Cerebellar nuclear complex (tissue), 1 donor: ENCODE measurements at places on chromosomes 11 and 22.
A peak's percentile ranks its signal among the peaks of the same experiment; 100 is the strongest.

DNA sequence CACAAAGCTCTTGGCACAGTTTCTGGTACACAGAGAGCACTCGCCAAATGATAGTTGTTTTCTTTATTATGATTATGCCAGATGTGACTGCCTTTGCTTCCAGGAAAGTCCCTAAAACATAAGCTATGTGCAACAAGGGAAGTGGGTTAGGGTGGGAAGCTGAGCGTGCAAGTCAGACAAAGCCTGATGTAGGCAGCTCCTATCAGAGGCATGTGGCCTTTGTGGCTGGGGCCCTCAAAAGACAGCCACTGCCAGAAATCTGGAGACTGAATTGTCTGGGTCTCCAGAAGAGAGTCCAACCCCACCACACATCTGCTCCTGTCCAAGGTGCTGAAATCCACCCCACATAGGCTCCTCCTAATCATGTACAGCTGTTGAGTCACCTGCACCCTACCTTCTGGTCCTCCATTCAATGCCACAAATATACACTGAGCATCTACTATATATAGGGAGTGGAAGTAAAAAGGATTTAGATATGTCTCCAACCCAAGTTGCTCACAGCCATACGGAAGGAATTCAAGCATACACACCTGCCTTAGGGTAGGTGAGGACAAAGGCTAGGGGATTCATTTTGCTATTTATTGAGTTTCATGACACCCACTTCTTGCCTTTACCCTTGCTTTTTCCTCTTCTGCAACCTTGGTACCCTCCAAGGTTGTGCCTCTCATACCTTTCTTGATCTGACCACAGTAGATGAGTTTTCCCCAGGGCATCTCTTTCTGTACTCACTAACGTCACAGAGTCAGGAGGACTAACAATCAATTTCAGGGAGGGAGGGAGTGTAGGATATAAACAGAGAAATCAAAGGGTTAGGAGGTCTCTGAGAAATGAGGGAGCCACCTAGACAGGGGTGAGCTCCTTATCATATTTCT is 12.4 kb downstream of the SEC14L3 start:
- DNase-seq: no peak

DNA sequence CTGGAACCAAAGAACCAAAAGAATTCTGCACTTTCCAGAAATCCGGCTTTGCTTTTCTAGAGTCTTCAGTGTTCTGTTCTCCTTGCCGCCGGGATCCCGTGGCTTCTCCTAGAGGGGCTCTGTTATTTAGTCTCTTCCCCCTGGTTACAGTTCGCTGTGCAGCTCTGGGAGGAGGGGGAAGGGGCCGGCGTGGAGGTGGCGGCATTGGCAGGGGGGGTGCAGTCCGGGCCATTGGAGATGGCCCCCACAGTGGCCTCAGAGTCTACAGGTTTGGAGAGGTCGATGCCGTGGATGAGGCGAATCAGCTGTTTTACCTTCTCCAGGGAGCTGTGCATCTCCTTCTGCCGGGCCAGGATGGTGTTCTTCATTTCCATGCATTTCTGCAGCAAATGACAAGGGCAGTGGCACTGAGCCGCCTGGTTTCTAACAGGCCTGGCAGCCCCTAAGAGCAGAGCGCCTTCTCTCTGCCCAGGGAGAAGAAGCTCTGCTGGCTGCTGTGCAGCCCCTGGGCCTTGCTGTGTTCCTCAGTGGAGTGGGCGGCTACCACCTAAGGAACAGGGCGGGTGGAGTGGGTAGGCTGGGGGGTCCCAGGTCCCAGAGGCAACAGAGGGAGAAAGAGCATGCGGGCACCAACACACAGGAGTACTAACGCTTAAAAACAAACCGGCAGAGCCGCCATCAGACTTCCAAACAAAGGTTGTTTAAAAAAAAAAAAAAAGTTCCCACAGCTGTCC is 11.6 kb downstream of the LARGE2 start:
- no peak for DNase-seq

DNA sequence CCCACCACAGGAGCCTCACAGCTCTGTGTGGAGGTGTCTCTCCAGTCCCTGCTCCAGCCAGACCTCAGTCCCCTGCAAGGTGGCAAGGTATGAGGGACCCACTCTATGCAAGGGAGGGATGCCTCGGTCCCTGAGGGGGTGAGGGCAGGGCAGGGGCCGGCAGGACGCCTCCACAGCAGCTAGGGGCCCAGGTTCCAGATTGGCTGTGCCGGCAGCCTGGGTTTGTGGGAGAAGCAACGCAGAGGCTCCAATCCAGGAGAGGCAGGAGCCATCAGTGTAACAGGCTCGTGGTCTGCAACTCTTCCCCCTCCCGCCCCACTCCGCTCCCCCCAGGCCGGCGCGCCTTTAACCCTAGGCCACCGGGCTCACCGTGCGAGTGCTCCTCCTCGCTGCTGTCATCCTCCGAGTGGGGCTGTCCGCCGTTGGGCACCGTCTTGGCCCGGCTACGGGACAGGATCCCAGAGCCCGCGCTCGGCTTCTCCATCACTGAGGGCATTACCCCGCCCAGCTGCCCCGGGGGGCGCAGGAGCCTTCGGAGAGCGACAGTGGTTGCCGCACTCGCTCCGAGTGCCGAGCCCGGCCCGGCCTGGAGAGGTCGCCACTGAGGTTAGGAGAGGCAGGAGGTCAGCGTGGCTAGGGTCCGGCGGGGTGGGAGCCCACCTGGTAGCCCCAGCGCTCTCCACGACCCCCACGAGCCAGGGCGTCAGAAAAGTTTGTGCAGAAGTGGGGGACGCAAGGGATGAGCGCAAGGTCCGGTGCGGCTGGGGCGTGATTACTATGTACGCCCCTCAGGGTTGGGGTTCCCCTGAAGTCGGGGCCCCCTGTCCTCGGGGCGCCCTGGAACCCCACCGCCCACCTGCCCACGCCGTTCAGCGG is 765 bp downstream of the RCOR2 start:
- DNase-seq: no peak

DNA sequence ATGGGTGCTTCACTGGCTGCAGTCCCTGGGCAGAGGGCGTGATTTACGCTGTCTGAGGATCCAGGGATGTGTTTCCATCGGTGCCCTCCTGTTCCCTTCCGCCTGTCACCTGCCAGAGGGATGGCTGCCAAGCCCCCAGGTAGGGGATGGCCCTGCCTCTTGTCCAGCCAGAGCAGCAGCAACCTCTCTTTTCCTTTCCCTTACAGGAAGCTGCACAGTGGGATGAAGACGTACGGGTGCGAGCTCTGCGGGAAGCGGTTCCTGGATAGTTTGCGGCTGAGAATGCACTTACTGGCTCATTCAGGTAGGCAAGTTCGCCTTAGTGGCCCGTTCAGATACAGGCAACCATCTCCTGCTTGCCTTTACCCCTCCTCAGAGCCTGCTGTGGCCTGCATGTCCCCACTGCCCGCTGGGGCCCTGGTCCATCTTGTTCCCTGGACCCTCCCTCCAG is 96.6 kb downstream of the ZBTB16 start:
- no peak for DNase-seq

DNA sequence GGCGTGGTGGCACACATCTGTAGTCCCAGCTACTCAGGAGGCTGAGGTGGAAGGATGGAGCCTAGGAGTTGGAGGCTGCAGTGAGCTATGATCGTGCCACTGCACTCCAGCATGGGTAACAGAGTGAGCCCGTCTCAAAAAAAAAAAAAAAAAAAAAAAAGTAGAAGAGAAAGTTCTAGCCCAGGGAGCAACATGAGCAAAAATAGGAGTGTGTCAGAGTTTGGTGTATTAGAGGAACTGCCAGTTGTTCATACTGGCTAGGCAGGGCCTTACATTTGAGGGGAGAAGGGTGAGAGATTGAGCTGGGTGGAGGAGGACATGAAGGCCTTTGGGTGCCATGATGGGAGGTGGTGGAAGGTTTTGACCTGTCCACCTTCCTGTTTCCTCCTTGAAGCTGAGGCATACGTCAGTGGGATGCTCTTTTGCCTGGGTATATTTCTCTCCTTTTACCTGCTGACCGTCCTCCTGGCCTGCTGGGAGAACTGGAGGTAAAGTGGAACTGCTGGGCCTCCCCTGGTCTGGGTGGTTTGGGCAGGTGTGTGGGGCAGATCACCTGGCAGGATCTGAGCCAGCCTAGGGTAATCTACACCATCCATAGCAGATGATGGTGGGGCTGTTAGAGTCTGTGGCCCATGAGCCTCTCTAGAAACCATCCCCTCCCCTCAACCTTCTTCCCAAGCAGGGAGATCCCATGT is 7.3 kb downstream of the SIDT2 start:
- DNase-seq: no peak

DNA sequence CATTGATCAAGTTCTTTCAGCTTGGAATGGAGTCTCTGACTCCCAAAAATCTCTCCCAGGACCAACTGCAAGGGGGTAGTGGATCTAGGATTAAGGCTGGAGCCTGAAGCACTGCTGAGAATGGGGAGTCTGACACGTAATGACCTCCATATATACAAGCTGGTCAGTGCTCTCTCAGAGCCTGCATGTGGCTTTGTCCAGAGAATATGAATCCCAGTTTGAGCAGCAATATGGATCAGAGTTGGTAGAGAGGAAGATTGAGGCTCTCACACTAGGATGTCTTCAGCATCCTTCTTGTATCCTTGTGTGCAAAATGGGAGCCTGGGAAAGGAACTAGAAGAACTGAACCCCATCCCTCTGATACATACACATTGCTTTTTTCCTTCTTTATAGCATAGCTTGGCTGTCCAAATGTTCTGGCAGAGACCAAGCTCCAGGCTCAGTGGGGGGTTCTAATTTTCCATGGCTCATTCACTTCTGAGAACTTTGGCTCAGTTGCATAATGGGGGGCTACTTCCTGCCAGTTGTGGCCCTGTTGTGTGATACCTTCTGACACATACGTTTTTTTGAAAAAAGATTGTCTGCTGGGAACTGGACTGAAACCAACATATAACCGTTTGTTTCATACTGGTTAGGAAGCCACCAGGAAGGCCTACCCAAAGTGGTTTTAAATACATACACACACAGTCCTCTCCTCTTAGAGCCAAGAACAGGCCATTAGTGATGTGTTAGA is 138.2 kb downstream of the ETS1 start:
- DNase-seq: no peak

DNA sequence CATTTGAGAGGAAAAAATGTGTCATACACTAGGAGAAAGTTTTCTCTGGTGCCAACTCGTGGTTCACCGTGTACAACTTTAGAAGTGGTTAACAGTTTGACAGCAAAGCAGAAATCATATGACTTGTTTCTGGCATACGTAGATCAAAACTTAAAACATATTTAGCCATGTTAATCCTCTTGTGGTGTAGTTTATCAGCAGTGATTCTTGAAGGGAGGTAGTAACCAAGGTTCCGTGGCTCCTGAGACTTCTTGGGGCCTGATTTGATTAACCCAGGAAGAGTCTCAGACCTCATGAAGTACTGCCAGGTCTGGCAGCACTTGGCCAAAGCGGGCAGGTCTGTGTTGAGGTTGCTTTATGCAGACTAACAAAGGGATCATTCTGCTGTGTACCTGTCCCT is 40.5 kb downstream of the SREBF2 start:
- DNase-seq: no peak

DNA sequence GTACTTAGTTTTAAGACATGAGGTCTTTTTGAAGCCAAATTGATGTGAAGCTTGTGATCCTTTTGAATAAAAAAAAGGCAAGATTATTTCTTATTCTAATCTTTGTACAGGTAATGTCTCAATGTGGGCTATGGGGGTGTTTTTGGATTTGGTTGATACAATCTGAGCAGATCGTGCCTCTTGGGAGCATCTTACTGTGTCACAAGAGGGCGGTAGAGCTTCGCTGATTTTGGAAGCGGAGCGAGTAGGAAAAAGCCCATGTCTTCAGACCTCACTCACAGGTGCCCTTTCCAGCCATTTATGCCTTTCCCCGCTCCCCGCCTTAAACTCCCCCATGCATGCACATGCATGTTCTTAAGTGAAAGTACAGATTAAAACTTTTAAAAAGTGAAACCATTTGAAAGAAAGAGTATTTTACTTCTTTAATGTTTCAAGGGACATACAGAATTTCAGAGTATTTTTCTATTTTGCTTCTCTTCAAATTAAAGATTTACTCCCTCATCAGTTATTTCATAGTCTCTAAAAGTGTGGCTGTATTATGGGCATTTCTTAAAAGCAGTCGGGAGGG is 18.8 kb downstream of the DDX25 start:
- peak; percentile 16 for DNase-seq

DNA sequence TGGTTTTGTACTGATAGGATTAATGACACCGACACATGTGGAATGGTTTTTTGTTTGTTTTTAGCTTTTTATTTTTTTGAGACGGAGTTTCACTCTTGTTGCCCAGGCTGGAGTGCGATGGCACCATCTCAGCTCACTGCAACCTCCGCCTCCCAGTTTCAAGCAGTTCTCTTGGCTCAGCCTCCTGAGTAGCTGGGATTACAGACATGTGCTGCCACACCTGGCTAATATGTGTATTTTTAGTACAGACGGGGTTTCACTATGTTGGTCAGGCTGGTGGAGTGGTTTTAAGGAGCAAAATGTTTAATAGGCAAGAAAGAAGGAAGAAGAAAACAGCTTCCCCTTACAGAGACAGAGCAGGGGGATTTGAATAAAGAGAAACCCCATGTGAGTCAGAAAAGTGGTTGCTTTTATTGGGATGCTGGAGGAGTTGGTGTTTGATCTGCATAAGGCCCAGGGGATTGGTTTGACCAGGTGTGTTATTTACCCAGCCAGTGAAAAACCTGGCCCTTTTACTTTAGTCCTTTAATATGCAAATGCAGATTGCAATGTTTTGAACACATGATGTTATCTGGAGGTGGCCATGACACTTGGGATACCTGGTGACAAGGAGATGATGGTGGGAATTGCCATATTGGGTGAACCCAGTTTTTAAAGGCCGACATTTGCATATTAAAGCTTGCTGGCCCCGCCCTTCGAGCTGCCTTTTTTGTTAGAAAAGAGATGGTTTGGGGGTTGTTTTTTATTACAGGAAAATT is 24.3 kb downstream of the SUSD2 start:
- DNase-seq: no peak

DNA sequence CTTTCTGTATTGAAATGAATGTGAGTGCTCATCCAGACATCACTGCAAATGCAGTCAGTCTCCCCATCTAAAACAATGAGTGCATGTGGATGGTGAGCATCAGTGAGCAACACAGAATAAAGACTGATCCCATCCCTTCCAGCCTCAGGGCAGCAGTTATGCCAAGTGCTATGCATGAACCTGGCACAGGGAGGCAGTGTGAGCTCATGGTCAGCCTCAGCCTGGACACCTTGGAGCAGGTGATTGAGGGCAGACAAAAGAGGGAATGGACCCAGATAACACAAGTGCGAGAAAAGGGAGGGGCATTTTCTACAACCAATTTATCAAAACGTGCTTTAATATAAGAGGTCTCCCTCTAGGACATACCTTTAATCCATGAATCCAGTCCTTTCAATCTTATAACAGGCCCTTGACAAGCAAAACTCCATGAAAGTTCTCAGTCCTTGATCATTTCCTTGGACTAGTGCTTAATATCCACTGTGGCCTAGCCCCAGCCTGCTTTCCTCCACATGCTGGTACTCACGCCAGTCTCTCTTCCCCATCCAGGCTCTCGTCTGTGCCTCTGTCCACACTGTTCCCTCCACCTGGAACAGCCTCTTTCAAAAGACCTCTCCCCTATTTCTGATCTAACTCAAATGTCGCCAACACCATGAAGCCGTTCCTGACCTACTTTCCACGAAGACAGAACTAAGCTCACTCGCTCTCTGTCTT is 50.5 kb upstream of the LRRC55 start:
- no peak for DNase-seq
